Stimulated activated CD4-positive, alpha-beta T cell treated with anti-CD3 and anti-CD28 coated beads, Interleukin-4, amount 100 ng/mL, for 1 hour (primary cell): ENCODE measurements at places on chromosomes 5 and 9.

GRCh38 chr9:107759009-107759822 is 269.6 kb upstream of the KLF4 start:
- DNase-seq = no peak

- no peak for DNase-seq
Measured at GRCh38 chr5:141641634-141642267, 5.0 kb downstream of the RELL2 start.

- DNase-seq = no peak
Measured at GRCh38 chr9:135583688-135584011, 22.1 kb downstream of the PAEP start.

DNA sequence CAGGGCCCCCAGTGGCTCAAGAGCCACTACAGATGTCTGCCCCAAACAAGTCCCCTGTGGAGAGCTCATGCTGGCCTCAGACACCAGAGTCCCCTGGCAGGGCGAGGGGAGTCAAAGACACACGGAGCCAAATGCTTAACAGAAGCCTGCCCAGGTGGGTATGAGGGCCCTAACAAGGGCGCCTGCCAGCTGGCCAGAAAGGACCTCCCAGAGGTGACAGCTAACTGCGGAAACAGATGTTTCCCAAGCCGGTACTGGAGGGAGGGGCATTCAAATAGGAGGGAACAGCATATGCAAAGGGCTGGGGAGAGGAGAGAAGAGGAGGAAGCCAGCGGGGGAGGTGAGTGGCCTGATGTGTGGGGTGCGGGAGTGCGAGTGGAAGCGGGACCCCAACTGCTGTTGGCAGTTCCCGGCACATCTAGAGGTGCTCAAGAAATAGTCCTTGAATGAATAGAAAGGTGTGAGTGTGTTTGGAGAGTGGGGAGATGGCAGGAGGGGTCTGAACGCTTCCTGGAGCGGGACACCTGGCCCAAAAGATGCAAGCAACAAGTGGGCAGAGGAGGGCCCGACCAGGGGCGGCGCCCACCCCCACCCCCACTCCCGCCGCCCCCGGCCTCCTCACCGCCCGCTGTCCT is 824 bp downstream of the MXD3 start:
- no peak for DNase-seq

- no peak for DNase-seq
Measured at GRCh38 chr9:22625540-22625939, 178.9 kb downstream of the DMRTA1 start.
